ENCODE measurements at places on chromosomes 11 and 22.

GRCh38 chr22:43776081-43776670, 35.9 kb downstream of the EFCAB6 start:
- no peak for DNase-seq

DNA sequence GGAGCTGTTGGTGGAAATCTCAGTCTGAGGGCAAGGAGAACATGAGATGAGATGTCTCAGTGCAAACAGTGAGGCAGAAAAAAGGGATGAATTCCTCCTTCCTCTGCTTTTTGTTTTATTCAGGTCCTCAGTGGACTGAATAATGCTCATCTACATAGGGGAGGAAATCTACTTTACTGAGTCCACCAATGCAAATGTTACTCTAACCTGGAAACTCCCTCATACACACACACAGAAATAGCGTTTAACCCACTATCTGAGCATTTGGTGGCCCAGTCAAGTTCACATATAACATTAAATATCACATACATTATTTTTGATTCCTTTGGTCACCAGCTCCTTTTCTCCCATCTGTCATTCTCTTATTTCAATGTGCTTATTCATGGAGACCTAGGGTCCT, 418.8 kb downstream of the TMEM135 start:
- DNase-seq, result no peak

DNA sequence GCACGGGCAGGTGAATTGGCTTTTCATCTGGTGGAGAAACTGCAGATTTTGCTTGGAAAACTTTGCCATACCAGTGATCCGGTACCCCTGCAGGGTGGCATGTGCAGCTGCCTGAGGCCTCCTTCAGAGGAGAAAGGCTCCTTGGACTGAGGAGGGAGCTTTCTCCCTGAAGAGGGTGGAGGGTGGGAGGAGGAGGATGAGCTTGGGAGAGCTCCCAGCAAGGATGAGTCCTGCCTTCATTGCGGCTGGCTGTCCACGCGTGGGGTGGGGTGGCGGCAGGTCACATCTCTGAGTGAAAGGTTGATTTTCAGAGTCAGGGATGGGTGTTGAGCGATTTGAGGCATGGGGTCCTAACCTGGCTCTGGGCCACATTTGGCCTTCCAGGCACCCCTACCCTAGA, 96.8 kb downstream of the GRAMD1B start:
- no peak for DNase-seq

- DNase-seq, result peak; percentile 21
These were observed 55.0 kb upstream of the ANO3 start for GRCh38 chr11:26276798-26277424.

- no peak for DNase-seq
These were observed 21.2 kb upstream of the IL17RA start for GRCh38 chr22:17063411-17064106.

GRCh38 chr11:5275369-5276110, 5.8 kb upstream of the HBE1 start:
- no peak for DNase-seq

DNA sequence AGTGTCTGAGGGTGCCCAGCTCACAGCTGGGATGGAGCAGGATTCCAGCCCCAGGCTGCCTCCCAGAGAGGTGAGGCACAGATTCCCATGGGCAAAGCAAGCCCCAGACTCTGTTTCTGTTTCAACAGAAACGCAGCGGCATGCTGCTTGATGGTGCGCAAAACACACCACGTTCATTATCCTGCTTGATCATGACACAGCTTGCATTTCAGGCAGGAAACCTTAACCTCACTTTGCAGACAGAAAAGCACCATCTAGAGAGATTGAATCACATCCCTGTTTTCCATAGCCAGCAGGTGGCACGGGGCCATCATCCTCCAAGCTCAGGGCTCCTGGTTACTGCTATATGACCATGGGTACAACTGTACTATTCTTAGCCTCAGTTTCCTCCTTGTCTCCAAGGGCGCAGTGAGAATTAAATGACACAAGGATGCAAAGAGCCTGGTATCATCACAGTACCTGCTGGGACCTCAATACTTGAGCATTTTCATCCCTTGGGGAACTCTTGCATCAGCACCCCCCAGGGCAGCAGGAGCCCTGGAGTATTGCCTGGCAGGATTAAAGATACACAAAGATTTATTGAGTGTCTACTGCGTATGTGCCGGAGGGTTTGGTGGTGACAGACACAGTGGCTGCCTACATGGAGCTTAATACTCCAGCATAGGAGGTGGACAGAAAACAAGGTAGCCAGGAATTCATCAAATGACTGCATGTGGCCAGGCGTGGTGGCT, 110.0 kb downstream of the TP53I11 start:
- no peak for DNase-seq
